ENCODE measurements at places on chromosomes 7 and 10.

DNA sequence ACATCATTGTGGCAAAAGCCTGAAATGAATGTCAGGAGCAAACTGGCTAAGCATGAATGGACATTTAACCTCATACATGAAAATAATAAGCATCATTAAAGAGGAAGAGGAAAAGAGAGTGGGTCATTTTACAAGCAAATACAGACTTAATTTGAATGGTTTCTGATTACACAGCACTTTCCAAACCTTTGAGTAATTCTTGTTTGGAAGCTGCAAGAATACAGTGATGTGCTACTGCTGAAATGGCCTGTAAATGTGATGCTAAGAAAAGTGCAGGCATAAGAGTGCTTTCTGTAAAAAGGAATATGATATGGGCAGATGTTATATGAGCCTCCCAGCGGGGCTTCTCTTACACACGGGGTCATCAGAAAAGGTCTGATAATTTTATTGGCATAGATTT is 30.2 kb downstream of the TAS2R16 start:
- no peak for DNase-seq

- DNase-seq: no peak
Observed at GRCh38 chr10:76899490-76899889, 738.1 kb downstream of the KCNMA1 start.

GRCh38 chr10:120738658-120739057 is 112.5 kb upstream of the WDR11 start:
- DNase-seq: no peak

DNA sequence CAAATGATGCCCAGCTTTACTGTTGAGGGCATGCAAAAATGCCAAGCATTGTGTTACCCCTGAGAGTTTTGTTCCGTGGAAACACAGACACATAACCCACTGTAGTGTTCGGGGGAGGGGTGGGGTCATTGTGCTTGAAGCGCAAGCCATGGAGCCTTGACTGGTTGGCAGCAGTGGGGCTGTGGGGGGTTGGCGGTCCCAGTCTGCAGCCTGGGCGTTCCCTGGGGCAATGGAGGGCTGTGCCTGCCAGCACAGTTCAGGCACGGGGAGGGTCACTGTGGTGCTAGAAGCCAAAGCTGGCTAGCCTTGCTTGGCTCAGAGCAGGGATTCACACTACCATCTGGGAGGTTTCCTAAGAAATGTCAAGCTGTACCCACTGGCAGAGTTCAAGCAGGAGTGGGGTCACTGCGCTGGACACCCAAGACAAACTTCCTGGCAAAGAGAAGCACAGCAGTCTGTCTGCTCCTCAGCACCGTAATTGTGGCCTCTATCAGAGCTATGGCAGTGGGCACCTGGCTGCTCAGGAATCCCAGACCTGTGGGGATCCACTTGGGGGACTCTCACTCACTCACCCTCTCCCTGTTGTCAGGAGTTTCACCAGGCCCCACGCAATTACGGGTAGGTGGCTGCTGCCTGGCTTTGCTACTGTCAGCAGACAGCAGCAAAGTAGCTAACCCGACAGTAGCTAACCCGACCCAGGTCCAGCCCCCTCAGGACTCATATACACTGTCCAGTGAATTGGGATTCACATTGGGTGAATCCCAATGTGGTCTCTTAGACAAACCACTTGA is 292.4 kb downstream of the ZWINT start:
- DNase-seq: no peak

DNA sequence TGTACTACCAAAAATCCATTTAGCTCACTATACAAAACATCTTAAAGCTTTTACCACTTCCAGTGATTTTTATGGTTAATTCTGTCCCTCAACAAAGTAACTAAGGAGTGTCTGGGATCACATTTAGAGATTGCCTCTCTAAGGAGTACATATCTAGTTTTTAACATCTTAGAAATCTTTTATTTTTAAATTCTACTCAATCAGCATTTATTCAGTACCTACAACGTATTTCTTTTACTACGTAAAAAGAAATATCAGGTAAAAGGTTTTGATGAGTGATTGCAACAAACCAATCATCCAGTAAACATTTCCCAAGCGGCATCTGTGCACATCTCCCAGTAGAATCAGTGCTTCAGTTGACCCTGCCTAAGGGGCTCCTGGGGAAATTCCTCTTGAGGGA is 31.9 kb downstream of the LAMB1 start:
- no peak for DNase-seq

GRCh38 chr10:46329690-46330016 is 42.9 kb downstream of the ANTXRL start:
- no peak for DNase-seq

GRCh38 chr7:136130511-136131303 is 153.5 kb upstream of the MTPN start:
- DNase-seq: no peak

Data from D721Med (cell line).